IMR-90 (cell line): ENCODE measurements at places on chromosomes 13 and 19.

GRCh38 chr13:99961636-99962035 lies 9.9 kb downstream of the ZIC5 start:
- no peak for DNase-seq

GRCh38 chr19:5075597-5075996 lies 106.7 kb downstream of the KDM4B start:
- no peak for DNase-seq

DNA sequence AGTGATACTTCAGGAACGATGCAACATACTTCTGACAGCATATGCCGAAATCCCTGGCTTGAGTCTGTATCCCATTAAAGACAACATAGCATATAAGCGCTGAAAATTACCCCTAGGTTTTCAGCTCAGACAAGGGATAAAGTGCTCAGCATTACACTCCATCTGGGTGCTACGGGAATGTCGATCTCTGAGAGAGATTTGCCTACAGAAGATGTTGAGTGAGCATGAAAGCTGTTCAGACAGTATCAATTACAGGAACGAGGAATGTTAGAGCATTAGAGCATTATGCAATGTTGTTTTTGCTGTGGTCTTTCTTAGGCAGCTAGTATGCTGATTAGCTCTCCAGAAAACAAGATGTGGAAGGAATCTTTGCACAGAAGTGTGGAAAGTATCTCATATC lies 484.5 kb downstream of the LIG4 start:
- peak; percentile 67 for DNase-seq

DNA sequence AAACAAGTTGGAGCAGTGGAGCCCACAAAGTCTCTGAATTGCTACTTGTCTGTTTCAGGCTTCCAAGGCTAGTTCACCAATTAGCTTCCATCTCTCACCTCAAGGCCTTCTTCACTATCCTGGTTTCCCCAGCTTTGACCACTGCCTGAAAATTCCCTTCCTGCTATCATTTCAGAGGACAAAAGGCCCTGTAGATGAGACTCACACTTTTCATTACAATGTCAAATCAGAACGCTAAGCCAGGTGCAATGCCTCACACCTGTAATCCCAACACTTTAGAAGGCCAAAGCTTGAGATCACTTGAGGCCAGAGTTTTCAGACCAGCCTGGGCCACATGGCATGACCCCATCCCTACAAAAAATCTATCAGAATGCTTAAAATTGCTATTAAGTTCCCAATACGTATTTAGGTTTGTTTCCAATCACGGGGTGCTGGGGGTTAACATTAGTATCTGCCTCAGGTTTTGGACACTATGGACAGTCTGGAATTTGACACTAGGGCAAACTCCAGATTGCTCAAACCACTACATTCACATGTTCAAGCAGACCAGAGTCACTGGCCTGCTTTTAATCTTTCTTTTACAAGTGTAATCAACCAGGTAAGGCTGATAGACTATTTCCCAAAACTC lies 5.5 kb downstream of the TPT1 start:
- no peak for DNase-seq

- DNase-seq, result no peak
These were observed 11.6 kb downstream of the ZNF57 start for GRCh38 chr19:2912306-2912705.

DNA sequence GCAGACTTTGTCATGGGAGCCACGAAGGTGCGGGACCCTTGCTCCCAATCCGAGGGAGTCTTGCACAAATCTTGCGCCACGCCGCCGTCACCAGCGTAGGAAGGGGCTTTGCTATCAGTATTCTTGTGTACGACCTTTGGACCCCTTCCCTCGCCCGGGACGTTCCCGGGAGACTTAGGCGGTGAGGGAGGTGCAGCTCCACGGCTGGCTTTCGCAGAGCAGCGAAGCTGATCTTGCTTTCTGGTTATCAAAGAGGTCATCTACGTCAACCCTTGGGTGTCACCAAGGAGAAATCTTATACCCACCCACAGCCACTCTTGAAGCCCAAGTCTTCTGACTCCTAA lies 583 bp downstream of the TECR start:
- no peak for DNase-seq

DNA sequence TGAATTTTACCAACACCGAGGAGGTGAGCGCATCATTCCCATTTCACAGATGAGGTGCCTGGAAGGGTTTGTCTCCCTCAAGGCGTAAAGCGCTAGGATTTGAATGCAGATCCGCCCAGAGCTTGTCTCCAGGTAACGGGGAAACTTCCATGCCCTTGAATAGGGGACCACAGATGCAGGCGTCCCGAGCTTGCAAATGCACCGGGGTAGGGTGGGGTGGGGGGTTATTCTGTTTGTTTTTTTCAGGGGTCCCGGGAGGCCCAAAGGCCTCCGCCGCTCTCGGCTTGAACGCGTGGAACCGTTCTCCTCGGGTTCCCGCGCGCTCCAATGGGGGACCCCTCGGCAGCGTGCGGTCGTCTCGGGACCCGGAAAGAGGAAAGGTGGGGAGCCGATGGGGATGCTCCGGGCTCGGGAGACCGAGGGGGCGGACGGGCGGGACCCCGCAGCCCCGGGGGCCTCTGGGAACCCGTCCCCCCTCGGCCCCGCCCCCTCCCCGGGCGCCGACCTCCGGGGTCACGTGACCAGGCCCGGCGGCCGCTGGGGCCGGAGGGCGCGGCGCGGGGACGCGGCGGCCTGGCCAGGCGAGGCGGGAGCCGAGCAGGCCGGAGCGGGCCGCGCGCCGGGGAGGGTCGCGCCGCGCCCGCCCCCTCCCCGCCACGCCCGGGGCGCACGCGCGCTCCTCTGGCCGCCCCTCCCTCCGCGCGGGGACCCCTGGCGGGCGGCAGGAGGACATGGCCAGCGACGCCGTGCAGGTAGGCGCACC lies at the start of gene PKN1:
Gene PKN1 (plus strand): TSS at position 516 of the 763 bp plus-strand sequence. CDS start 216 bp downstream, at position 732.
- no peak for DNase-seq

GRCh38 chr13:40502236-40502635 lies 164.2 kb downstream of the FOXO1 start:
- no peak for DNase-seq

- peak; percentile 93 for DNase-seq
These were observed 13.7 kb downstream of the KLHL26 start for GRCh38 chr19:18650468-18651041.

GRCh38 chr19:55626350-55626749 lies 2.0 kb upstream of the ZNF784 start:
- no peak for DNase-seq

GRCh38 chr19:8487137-8487851 lies 15.1 kb downstream of the PRAM1 start:
- DNase-seq, result no peak

GRCh38 chr19:39847525-39847924 lies 1.3 kb upstream of the FBL start:
- DNase-seq, result no peak

- DNase-seq, result peak; percentile 29
These were observed 1.2 kb downstream of the AKT1S1 start for GRCh38 chr19:49875857-49876421.

DNA sequence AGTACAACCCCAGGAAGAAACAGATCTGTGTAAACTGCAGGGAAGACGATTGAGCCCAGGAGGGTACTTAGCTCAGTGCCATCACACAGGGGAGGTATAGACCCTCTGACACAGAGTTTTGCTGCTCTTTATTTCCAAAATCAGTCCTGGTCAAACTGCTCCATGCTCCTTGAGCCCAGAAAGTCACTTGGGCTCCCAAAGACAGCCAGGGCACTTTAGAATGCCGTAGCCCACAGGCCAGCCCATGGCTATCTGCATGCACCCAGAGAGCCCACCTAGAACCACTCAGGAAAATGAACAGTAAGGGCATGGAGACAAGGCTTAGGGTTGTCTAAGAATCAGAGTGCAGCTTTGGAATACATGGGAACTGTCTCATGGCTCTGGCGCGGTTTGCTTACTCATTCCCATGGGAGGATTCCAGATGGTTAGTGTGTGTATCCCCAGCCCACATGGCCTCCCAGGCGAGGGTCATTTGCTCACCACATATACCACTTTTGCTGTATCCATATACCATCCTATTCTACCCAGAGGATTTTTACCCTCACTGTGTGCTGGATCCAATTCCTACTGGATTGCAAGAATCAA lies 14.7 kb upstream of the PDCD5 start:
- DNase-seq, result peak; percentile 29

GRCh38 chr19:56120371-56121179 lies 520 bp downstream of the ZNF787 start:
- DNase-seq, result peak; percentile 71

DNA sequence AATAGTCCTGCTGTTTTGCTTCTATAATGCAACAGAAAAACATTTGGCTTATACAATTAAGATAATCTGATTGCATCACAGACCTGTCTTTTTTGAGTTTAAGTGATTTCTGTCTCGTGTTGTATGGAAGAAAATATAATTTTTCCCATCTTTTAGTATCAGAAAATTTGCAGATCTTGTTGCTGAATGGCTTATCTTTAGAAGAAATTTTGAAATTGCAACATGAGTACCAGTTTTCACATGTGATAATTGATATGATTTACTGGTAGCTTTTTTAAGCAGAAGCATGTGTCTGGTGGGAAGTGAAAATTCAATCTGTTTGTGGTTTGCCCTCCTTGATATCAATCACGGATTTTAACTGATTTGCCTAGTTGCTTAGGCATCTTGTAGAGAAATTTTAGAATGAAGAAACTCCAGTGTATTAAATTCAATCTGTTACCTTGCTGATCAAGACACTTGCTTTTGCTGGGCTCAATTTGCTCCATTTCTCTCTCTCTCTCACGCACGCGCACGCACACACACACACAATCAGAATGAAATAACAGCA lies 89.8 kb upstream of the MYCBP2 start:
- no peak for DNase-seq

GRCh38 chr13:23377579-23377978 lies 55.9 kb downstream of the SACS start:
- DNase-seq, result no peak

- DNase-seq, result no peak
These were observed 428.1 kb downstream of the ITGBL1 start for GRCh38 chr13:101880581-101880980.

- no peak for DNase-seq
These were observed 53.3 kb downstream of the OXGR1 start for GRCh38 chr13:96940961-96941360.

- no peak for DNase-seq
These were observed 12.2 kb downstream of the SPPL2B start for GRCh38 chr19:2340496-2341243.

DNA sequence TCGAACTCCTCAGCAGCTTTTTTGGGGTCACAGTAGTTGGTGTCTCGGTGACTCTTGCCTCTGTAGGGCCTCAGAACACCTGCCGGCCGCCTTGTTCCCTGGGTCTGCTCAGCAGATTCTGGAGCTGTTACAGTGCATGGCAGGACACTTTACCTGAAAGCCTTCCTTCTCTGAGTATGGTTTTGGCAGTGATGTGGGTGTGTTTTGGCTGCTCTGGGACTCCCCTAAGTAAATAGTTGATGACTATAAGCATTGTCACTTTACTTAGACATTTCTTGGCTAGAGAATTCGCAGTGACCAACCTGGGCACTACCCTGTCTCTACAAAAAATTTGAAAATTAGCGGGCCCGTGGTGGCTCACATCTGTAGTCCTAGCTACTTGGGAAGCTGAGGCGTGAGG lies 7.0 kb downstream of the MAU2 start:
- DNase-seq, result no peak

- no peak for DNase-seq
These were observed at the start of gene ATP8A2 for GRCh38 chr13:25371875-25372283. TSS of gene ATP8A2 (plus strand) at chr13:25371974. CDS start at chr13:25372213, 239 bp downstream.

DNA sequence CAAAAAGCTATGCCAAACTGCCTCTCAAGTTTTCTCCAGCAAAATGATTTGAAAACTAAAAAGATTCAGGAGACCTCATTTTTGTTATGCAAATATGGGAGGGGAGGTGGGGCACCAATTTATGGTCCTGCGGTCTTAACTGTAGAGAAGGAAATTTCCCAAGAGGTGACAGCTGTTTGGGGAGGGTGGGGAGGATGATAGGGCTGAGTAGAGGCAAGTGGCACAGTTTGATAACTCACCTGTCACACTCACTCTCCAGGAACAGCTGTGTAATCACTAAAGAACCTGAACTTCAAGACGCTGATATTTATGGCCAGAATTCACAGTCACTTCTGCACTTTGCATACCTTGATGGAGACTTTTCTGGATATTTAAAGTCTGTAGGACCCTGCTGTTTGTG lies 232.9 kb upstream of the STARD13 start:
- no peak for DNase-seq

DNA sequence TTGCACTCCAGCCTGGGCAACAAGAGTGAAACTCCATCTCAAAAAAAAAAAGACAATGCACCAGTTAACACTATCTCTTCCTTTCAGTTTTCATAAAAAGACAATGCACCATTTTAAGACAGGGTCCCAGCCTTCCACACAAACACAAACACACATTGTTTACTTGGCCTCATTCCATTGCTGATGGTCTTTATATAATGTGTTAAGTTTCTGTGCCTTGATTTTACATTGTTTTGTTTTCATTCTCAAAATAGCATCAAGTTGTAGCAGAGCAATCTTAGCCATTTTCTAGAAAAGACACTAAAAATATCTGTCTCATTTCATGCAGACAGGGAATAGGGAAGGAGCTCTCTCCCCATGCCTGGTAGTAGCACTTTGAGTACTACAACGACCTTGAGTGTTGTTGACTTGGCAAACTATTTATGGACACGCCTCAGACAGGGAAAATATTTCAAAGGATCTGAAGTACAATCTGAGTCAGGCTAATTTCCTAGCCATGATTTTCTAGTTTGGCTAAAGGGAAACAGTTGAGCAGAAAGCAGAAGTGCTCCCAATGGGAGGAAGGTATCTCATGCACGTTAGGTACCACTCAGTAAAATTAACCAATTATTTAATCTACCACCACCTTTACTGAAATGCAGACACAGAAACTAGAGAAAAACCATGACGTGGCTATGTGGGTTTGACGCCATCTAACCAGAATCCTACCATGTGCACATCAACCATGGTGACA lies 120.6 kb downstream of the ABCC4 start:
- no peak for DNase-seq

DNA sequence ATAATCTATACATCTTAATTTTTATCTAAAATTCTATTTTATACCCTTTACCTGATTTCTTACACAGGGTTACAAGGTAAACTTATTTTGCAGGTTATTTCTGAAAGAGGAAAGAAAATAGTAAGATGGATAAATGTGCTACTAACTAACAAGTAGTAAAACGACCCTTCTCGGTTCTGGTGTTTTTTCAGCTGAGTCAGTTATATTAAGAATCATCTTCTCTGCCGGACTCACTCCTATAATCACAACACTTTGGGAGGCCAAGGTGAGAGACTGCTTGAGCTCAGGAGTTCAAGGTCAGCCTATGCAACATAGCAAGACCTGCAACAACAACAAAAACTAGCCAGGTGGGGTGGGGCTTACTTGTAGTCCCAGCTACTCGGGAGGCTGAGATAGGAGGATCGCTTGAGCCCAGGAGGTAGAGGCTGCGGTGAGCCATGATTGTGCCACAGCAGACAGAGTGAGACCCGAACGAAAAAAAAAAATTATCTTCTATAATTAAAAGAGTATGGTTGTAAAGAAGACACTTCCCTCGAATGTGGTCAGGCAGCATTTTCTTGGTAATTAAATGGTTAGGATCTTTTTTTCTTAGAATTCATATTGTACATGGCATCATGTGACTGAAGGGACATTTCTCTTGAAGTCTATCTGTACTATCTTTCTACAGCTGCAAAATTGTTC lies 27.9 kb upstream of the RCBTB2 start:
- DNase-seq, result no peak

DNA sequence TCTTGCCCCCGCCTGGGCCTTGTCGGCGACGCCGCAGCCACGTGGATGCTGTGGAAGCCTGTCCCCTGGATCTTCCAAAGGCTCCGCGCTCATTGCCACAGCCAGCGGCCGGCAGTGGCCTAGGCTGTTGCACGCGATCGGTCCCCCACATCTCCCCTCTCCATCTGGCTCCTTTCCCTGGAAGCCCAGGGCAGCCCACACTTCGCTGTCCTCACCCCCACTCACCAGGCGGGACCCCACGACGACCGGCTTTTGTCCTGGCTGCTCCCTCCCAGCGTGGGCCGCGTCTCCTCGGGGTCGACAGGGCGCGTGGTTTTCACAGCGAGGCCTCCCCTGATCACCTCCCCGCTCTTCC lies 605 bp upstream of the TEX30 start:
- no peak for DNase-seq
